ENCODE measurements at places on chromosomes 13 and 19.

DNA sequence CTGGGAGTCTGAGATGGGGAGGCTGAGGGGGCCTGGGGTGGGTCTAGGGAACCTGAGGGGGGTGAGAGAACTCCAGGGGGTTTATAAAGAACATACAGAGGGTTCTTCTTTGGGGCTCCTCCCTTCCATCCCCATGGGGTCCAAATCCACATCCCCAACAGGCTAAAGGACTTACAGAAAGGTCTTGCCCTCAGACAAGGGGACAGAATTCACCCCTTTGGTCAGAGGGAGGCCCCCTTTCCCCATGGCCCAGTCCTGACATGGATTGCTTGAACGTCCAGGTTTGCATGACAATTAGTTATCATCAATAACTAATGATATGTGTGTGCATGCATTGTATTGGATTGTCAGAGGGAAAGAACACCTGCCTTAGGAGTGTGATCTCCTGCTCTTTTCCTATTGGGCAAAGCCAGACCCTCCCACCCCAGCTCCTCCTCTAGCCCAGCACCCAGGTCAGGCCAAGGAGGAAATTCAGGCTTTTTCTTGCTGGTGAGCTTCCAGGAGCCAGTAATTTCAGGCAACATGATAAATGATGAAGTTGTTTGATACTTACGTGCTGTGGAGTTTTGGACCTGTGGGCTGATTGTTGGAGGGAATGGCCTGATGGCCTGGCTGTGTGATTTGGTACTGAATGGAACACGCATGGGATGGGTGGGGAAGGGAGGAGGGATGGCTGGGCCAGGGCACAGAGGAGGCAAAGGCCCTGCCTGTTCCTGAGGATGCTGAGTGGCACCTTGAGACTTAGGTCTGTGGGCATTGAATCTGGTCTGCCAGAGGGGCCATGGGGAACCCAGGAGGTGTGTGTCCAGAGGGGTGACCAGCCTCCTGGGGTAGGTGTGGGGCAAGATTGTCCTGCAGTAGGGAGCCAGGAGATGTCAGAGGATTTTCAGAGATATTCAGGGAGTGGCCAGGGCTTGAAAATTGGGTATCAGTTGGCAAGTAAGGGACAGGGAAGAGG, 1.1 kb downstream of the KLHL26 start:
- DNase-seq: no peak

- DNase-seq: no peak
Observed at GRCh38 chr13:42152495-42152894, 104.0 kb downstream of the DGKH start.

- DNase-seq: no peak
Observed at GRCh38 chr19:13821292-13821691, 26.0 kb downstream of the ZSWIM4 start.

- DNase-seq: no peak
Observed at GRCh38 chr13:35965226-35965927, 165.8 kb downstream of the DCLK1 start.

GRCh38 chr13:101486708-101487437, 34.4 kb downstream of the ITGBL1 start:
- no peak for DNase-seq

- DNase-seq: no peak
Observed at GRCh38 chr13:110303644-110304043, 3.3 kb downstream of the COL4A1 start.

- no peak for DNase-seq
Observed at GRCh38 chr13:39682788-39683187, 27.3 kb downstream of the COG6 start.

DNA sequence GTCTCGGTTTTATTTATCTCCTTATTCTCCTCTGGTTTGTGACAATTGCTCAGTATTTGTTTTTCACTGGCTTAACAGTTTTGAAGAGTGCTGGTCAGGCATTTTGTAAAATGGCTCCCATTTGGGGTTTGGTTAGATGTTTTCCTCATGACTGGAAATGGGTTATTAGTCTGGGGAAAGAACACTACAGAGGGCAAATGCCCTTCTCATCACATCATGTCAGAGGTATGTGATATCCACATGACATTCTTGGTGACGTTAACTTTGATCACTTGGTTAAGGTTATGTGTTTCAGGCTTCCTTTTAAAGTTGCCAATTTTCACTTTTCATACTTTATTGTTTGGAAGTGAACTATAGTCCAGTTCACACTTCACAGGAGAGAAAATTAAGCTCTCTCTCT, 74.8 kb upstream of the KLHL1 start:
- DNase-seq: no peak

DNA sequence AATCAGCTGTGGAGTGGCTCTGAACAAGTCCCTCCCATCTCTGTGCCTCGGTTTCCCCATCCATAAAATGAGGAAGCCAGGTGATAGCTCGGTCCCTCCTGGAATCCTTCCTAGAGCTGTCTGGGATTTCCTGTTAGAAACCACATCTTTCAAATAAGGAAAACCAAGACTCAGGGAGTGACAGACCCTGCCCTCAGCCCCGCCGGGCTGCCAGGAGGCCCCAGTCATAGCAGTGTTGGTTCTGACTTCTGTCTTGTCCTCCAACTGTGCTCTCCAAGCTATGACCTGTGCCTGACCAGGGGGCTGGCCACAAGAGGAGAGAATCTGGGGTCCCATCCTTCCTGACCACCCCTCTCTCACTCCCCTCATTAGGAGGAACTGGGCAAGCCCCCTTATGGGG, 1.1 kb upstream of the SHD start:
- DNase-seq: no peak

DNA sequence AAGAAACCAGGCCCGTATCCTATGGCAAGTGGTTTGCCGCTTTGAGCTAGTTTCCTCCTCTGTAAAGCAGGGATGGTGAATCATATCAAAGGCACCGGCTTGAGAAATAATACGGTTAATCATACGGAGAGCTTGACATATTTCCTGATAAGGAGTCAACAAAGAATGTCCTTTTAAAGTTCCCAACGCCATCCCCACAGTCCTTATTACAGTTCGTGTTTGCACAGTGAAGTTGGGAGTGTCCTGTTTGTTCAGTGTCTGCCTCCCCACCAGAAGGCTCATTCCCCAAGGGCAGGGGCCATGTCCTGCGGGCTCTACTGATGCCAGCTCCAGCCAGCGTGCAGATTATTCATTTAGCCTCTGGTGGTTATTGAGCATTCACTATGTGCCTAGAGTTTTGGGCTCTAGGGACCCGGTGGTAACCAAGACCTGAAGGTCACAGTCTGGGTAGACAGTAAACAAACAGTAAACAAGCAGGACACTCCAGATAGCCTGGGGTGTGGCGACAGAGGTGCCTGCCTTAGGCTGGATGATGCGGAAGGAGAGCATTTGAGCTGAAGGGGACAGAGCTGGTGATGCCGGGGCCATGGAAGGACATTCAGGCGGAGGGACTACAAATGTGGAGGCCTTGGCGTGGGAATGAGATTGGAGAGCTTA, 6.3 kb downstream of the GRAMD1A start:
- DNase-seq: no peak

DNA sequence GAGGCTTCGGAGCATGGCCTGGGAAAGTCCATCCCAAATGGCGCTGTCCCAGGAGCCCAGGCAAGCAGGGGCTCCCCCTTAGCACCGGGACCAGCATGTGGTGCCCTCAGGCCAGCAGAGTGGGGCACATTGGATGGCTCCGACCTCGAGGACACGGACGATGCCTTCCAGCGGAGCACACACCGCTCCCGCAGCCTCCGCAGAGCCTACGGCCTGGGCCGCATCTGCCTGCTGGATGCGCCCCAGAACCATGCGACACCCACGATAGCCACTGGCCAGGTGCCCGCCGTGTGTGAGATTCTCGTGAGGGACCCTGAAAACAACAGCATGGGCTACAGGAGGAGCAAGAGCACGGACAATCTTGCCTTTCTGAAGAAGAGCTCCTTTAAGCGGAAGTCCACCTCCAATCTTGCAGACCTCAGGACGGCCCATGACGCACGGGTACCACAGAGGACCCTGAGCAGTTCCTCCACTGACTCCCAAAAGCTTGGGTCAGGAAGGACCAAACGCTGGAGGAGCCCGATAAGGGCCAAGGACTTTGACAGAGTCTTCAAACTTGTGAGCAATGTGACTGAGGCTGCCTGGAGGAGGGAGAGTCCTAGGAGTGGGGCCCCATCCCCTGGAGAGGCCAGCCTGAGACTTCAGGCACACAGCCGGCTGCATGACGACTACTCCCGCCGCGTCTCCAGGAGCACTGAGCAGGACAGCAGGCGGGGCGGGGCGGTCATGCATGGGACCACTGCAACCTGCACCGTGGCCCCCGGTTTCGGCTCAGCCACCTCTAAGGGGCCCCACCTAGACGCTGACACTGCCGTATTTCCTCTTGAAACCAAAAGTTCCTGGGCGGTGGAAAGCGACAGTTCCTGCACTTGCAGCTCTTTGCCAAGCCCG, 63.1 kb downstream of the SPATA13 start:
- no peak for DNase-seq

GRCh38 chr19:18493440-18494266, 28.2 kb downstream of the ELL start:
- no peak for DNase-seq

- no peak for DNase-seq
Observed at GRCh38 chr13:109374609-109375200, 411.7 kb downstream of the IRS2 start.

- no peak for DNase-seq
Observed at GRCh38 chr13:71866335-71867130, 471 bp downstream of the DACH1 start.

GRCh38 chr13:85089186-85089585, 710.0 kb downstream of the SLITRK6 start:
- DNase-seq: no peak

DNA sequence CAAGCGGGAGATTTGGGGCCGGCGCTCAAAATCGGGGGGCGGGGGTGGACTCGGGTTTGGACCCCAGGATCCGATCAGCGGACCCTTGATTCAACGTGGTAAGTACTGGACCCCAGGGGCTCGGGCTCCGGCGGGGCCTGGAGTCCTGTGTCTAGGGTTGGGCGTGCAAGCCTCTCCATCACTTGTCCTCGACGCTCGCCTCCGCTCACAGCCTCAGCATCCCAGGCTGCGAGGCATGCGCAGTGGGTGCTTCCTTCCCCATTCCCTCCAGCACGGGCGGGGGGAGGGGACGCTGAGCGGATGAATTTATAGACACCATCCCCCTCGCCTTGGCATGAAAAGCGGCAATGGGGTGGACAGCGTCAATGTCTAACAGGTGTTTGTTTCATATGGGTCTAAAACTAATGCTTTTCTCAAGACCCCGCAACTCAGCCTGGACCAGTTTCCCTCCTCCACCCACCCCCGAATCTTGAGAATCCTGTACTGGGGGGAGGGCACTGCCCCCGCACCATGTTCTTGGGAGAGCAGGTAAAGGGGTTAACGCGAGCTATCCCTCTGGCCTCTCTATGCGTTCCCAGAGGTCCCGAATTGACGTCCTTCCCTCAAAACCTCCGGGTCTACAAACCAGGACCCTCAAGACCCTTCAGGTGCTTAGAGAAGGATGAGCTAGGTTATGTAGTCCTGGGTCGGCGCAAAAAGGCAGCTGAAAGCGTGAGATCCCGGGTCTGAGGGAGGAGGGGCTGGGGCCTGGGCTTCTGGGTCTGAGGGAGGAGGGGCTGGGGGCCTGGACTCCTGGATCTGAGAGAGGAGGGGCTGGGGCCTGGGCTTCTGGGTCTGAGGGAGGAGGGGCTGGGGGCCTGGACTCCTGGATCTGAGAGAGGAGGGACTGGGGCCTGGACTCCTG, 579 bp downstream of the CPT1C start:
- no peak for DNase-seq

- DNase-seq: no peak
Observed at GRCh38 chr19:31349160-31349881, at the start of gene TSHZ3. Gene TSHZ3 (minus strand): TSS chr19:31349436. CDS start chr19:31349219, 217 bp downstream.

GRCh38 chr13:48773531-48774275, 120.0 kb downstream of the CYSLTR2 start:
- DNase-seq: no peak

- no peak for DNase-seq
Observed at GRCh38 chr13:66927562-66927961, 302.6 kb downstream of the PCDH9 start.

DNA sequence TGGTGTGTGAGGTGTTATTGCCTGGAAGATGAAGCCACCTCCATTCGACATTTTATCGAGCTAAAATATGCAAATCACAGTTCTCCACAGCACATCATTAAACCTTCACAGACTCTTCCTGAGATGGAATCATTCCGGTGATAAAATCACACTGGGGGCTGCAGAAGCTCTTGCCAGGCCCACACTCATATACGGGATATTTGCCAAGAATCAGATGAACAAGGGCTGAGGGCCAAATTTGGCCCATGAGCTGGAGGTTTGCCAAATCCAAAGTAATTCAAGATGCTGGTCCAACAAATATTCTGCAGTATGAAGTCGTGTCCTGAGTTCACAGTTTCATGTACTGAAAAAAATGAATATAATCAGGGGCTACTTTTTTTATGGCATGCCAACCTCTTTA, 16.7 kb upstream of the RXFP2 start:
- DNase-seq: no peak

- no peak for DNase-seq
Observed at GRCh38 chr13:100789968-100790367, 115.4 kb upstream of the TMTC4 start.

GRCh38 chr13:113544071-113544891, 40.3 kb upstream of the TFDP1 start:
- DNase-seq: no peak

DNA sequence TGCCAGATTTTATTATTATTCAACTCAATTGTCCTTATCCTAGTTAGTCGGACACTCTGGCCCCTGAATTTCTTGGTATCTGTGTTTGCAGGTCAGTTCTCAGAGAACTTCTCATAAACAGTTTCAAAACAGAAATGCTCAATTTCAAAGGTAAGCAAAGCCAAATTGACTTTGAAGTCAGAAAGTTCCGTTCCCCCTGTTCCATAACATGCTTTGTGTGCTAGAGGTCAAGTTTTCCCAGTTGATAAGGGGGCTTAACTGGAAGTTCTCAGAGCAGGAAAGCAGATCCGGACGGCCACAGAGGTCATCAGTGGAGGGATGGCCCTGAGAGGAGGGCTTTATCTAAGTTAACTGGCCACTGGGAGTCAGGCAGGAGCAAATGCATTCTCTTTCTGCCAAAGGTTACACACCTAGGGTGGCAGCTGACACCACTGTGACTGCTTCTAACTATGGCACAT, 417.2 kb downstream of the COG6 start:
- DNase-seq: no peak

GRCh38 chr19:3193256-3194105, 7.8 kb downstream of the NCLN start:
- no peak for DNase-seq

DNA sequence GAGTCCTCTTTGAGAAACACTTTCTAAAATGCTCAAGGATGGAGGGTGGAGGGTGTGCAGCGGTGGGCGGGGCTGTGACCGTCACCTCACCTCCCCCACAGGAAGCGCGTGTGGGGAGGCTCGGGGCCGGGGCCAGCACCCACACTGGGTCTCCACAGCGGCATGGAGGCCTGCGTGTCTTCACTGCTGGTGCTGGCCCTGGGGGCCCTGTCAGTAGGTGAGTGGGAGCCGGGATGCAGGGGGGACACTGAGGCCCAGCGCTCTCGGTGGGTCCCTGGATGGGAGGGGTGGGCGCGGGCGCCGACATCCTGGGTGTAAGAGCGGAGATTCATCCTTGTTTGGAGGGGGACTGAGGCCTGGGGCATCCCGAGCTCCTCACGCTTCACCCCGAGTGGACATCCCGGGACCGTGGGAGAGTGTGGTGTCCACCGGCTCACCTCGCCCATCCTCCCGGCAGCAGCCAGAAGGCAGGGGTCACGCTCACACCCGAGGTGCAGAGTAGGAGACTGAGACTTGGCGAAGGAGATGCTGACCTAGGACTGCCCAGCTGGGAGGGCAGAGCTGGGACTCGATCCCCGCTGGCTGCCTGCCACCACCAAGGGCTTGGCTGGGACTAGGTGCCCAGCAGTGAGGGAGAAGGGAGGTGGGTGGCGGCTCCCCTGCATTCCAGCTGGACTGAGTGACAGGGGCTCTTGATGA, at the start of gene GZMM:
GZMM (plus strand) TSS at position 144 of the 699 bp plus-strand sequence; CDS start at position 163, 19 bp downstream.
- DNase-seq: peak; percentile 62

GRCh38 chr19:47209319-47210179, 21.4 kb downstream of the BBC3 start:
- DNase-seq: no peak

All from activated T-cell treated with anti-CD3 and anti-CD28 coated beads for 24 hours (primary cell).